ENCODE measurements at places on chromosomes 12 and 14.

DNA sequence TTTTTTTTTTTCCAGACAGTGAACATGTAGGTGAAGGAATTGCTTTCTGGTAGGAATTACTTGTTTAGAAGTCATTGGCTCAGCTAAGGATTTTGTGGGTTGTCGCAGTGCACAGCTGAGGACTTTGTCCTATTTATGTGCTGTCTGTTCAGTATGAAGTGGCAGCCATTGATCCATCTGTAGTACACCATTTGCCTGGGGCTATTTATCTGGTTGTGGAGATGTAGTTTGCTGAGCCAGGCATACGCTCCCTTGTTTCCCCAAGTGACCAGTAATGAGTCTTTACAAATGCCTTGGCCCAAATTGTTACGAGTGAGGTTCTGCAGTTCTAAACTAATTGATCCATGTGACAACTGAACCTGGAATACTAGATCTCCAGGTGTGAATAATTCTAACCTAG, 140.1 kb downstream of the NRXN3 start:
- DNase-seq, result no peak

DNA sequence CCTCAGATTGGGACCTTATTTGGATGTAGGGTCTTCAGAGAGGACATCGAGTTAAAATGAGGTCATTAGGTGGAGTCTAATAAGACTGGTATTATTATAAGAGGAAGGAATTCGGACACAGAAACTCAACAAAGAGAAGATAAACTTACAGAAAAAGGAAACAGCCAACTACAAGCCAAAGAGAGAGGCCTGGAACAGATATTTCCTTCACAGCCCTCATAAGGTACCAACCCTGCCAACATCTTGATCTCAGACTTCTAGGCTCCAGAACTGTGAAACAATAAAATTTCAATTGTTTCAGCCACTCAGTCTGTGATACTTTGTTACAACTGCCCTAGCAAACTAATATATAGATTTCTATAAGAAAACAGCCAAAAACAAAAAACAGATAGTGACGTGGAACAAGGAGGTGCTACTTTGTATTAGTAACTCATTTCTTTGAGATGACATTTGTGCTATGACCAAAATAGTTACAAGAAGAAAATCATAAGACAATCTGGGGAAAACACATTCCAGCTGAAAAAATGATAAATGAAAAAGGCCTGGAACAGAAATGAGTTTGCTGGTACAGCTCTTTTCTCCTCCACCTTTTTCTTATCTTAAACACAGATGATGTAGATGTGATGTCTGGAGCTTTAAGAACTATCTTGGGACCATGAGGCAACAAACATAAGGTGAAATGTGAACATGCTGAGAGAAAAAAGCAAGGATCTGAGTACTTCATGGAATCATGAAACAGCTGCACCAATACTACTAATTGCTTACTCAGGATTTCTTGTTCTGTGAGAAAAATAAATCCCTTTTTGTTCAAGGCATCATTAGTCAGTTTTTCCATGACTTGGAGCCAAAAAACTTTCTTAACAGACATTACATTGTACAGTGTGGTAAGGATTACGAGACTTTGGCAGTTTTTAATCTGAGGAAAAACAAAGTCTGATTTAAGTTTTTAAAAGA, 243.2 kb downstream of the ANO6 start:
- DNase-seq, result no peak

DNA sequence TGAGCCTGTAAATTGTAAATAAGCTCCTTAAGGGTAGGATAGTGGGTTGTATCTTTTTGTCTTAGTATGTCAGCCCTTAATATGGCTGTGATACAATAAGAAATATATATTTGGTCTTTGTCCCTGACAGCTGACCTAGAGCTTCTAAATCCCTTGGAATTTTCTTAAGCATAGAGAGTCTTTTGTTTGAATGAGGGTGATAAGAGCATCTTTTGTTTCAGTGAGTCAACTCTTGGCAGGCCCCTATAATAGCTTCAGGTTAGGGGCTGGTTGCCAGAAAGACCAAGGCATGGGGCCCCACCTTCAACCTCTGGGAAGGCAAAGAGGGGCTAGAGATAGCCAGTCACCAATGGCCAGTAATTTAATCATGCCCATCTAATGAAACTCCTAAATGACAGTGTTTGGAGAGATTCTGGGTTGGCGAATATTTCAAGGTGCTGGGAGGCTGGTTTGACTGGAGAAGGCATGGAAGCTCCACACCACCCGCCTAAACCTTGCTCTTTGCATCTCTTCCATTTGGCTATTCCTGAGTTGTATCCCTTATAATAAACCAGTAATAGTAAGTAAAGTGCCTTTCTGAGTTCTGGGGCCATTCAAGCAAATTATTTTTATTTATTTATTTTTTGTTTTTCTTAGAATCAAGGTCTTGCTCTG, 10.5 kb downstream of the PALS1 start:
- no peak for DNase-seq

DNA sequence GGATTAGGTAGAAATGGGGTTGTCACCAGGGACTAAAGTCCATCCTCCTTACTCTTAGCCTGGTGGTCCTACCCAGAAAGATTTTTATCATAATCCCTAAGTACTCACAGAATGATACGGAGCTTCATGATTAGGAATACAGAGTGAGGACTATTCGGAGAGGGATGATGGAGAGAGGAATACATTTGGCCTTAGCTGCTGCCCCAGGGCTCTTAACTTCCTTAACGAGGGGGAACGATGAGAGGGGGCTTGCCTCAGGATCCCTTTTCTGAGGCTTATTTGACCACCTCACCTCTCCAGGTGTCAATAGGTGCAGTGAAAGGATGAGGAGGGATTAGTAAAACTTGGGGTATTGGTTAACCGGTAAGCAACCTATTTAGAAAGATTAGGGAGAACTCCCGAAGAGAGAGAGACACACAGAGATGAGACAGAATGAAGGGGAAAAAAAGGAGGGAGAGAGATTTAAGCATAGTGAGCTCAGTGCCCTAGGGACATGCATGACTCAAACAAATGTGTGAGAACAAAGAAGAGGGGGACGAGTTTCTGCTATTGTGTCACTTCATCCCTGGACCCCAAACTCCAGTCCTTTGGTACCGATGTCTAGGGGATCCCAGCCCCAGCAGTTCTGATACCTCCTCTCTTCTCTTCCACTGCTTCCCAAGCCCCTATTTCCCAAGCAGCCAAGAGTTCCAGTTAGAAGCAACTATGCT, 1.1 kb downstream of the NFE2 start:
- DNase-seq, result no peak

DNA sequence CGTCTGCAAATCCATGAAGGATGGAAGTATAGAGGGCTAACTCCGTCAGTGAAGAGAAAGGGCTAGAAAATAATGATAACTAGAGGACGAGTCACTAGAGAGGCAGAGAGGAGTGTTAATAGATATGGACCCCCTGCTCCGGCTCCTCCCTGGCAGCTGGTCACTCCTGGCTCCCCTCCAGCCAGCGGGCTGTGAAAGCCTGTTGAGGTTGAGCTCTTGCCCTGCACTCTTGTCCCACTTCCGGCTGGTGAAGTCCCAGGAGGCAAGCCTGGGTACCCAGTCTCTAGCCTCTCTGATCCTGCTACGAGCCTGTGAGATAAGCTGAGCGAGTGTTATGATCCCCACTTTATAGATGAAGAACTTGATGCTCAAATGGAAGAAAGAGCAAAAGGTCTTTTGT, 90.3 kb downstream of the RFX4 start:
- DNase-seq, result no peak

DNA sequence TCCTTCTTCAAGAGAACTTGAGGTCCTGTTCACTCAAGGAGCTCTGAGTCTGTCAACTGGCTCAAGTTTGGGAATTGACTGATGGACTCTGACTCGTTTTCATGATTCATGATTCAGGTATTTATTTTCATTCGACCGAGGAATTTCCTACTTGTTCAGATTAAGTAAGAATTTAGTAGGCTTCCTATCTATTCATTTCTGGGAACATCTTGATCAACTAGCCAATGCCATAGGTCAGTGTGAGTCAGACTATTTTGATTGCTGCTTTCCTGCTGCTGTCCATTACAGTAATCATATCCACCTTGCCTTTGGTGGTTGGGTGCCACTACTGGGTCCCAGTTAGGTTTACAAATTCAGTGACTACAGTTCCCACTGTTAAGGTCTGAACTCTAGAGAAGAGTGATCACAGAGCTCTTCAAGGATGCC, 6.1 kb downstream of the FAM186A start:
- no peak for DNase-seq
